Upper lobe of right lung (tissue), 1 donor: ENCODE measurements at places on chromosomes 7 and 10. TPM values are rescaled to one million over a fixed set of nuclear protein-coding genes. Genes with fewer than 3 reads are reported as not detected.
A peak's percentile ranks its signal among the peaks of the same experiment; 100 is the strongest.

DNA sequence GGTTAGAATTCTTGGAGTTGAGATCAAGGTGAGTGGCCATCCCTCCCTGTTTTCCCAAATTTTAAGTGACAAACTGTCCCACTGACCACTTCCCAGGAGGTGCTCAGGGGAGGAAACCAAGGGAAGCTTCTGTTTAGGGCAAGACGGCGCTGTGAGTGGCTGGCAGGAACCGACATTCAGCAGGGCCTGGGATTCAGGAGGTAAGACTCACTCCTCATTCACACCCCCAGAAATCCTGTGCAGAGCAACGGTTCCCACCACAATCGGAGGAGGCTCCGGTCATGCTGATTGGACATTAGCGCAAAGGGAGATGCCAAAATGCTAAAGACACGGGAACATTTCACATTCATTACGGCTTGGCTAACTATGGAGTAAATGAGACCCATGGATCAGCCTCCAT is 200.9 kb downstream of the GRID1 start:
- no peaks in the 10 kb centered on the region for H3K4me1 ChIP-seq
- H3K4me3 ChIP-seq = no peak overlapping the region
- DNase-seq = peak; percentile 33
- H3K27me3 ChIP-seq = no peaks in the 10 kb centered on the region

The UBE3C gene
- total RNA-seq = 56.9 TPM

GRCh38 chr10:91103384-91104192 is 116.9 kb upstream of the PCGF5 start:
- no peak overlapping the region for H3K4me3 ChIP-seq
- H3K4me1 ChIP-seq = no peaks in the 10 kb centered on the region
- H3K27me3 ChIP-seq = no peaks in the 10 kb centered on the region
- DNase-seq = no peak

The LIPA gene
- 194 TPM for total RNA-seq

- H3K4me3 ChIP-seq = no peak overlapping the region
- H3K27ac ChIP-seq = no peak overlapping the region
- peaks cover 5% of the 10 kb centered on the region for H3K4me1 ChIP-seq
- DNase-seq = no peak
- no peaks in the 10 kb centered on the region for H3K27me3 ChIP-seq
- H3K36me3 ChIP-seq = no peaks in the 10 kb centered on the region
Measured at GRCh38 chr7:43552122-43552521, 30.8 kb upstream of the STK17A start.
